ENCODE measurements at places on chromosomes 13 and 19.

DNA sequence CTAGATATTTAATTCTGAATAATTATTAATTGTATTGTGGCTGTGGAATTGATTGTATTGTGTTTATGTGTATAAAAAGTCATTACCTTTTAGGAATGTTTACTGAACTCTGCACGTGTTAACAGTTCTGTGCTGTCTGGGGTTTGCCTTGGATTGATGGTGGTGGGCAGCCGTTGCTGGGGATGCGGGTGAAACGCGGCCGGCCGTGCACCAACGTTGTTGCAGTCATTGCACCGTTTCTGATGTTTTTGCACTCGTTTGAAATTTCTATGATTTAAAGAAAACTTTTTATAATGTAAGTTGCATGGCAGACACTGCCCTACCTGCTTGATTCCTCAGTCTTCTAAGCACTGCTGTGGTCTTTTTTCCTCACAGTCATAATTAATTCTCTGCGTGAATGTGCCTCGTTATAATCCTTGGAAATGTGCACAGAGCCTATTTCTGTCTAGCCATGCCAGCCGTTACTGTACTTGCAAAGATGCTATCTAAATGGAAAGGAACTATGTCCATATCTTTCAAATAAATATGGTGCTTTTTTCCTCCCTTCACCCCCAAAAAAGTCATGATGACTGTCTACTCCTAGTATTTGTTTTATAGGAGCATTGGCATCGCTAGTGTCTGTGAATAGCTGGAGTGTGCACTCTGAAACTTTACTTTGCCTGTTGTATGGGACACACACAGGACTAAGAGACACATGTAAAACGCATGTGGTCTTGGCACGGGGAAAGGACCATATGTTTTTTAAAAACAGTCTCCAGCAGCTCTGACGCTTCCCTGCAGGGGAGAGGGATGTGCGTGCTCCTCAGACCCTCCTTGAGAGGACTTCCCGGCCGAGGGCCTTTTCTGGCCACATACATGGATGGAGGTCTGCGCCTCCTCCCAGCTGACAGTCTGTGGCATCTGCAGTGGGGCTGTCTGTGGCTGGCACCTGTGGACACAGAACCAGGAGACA is 40.7 kb upstream of the MCF2L start:
- H3K36me3 ChIP-seq, result no peaks in the 10 kb centered on the region
- no peak for DNase-seq
- H3K27me3 ChIP-seq, result peaks cover 34% of the 10 kb centered on the region
- H3K4me3 ChIP-seq, result no peak overlapping the region

DNA sequence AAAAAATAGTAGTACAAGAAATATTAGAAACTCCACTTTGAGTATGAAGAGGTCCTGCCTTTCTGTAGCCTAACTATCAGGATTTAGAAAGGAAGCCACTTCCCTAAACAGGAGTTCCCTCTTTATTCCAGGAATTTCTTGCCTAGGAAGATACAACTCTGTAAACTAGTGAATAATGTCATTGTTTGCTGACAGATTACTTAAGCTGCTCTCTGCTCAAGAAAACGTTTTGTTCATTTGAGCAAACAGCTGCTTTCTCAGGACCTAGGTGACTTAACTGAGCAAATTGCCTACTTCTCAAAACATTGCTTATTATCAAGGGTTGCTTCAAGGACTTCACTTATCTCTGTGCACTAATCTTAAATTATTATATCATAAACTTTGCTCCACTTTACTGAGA is 1419.4 kb upstream of the SLC10A2 start:
- H3K36me3 ChIP-seq, result no peaks in the 10 kb centered on the region
- no peak overlapping the region for H3K27ac ChIP-seq
- no peaks in the 10 kb centered on the region for H3K27me3 ChIP-seq
- H3K4me3 ChIP-seq, result no peak overlapping the region
- H3K4me1 ChIP-seq, result no peaks in the 10 kb centered on the region

GRCh38 chr19:39381910-39382611 is 8.8 kb downstream of the PAF1 start:
- H3K4me1 ChIP-seq, result peaks cover 12% of the 10 kb centered on the region
- H3K27me3 ChIP-seq, result no peaks in the 10 kb centered on the region
- DNase-seq, result no peak
- H3K27ac ChIP-seq, result no peak overlapping the region
- no peak overlapping the region for H3K4me3 ChIP-seq
- H3K36me3 ChIP-seq, result peaks cover 41% of the 10 kb centered on the region

GRCh38 chr19:44603201-44603945 is 10.0 kb upstream of the IGSF23 start:
- no peaks in the 10 kb centered on the region for H3K36me3 ChIP-seq
- H3K4me3 ChIP-seq, result no peak overlapping the region
- peak overlapping the region; percentile 79 for H3K27ac ChIP-seq
- H3K27me3 ChIP-seq, result peaks cover 27% of the 10 kb centered on the region

DNA sequence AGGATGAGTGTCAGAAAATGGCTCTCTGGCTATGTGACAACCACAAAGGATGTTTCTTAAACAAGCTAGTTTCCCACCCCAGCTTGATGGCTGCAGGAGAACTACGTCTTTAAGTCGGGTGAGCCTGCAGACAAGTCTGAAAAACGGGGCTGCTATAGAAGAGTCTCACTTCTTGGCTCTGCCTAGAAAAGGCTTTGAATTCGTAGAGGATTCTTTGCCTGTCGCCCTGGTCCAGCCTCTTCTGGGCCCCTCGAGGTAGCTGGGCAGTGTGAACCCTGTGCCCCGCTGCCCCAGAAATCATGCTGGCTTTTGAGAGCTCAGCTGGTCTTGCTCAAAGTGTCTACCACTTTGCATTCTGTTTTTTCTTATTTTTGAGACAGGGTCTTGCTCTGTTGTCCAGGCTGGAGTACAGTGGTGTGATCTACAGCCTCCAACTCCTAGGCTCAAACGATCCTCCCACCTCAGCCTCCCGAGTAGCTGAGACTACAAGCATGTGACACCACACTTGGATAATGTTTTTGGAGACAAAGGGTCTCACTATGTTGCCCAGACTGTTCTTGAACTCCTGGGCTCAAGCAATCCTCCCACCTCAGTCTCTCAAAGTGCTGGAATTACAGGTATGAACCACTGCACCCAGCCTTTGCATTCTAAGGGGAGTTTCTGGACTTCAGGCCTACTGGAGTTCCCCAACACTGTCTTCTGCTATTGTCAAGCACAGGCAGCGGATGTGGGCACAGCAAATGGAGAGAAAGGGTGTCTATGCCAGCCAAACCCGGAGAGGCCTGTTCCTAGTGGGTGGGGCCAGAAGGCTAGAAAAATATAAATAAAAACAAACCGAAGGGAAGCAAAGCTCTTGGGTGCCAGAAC is 6.5 kb downstream of the CEBPA start:
- H3K36me3 ChIP-seq, result no peaks in the 10 kb centered on the region
- no peak overlapping the region for H3K4me3 ChIP-seq
- H3K27me3 ChIP-seq, result peaks cover 55% of the 10 kb centered on the region
- DNase-seq, result no peak
- no peak overlapping the region for H3K27ac ChIP-seq
- peaks cover 5% of the 10 kb centered on the region for H3K4me1 ChIP-seq

DNA sequence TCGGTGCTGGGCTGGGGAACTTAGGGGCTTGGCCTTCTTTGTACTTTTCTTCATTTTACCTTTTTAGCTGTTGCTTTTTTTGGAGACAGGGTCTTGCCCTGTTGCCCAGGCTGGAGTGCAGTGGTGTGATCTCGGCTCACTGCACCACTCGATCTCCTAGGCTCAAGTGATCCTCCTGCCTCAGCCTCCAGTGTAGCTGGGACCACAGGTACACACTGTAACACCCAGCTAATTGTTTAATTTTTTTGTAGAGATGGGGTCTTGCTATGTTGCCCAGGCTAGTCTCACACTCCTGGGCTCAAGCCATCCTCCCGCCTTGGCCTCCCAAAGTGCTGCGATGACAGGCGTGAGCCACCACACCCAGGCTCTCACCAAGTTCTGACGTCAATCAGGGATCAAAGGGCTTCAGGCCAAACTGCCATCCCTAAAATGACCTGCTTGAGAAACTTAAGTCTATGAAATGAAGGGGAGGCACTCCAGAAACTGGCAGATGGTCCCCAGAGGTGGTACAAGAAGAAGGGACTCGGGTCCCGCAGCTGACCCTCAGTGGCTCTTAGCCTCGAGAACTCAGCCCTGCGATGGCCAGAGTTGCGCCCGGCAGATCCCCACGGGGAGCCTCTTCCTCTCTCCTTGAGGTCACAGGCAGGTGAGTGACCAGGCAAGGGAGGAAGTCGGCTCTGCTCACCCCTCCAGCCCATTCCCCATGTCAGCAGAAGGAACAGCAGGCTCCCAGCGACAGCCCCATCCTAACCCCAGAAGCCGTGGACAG is 61.7 kb downstream of the GNG7 start:
- peaks cover 11% of the 10 kb centered on the region for H3K36me3 ChIP-seq
- peak overlapping the region; percentile 20 for H3K27ac ChIP-seq
- DNase-seq, result no peak
- peaks cover 74% of the 10 kb centered on the region for H3K4me1 ChIP-seq
- H3K4me3 ChIP-seq, result no peak overlapping the region

GRCh38 chr19:3098141-3098514 is 4.0 kb downstream of the GNA11 start:
- H3K36me3 ChIP-seq, result no peaks in the 10 kb centered on the region
- DNase-seq, result no peak
- no peaks in the 10 kb centered on the region for H3K27me3 ChIP-seq
- peaks cover 25% of the 10 kb centered on the region for H3K4me1 ChIP-seq

GRCh38 chr19:39507715-39508364 is 7.1 kb upstream of the SELENOV start:
- peaks cover 31% of the 10 kb centered on the region for H3K4me1 ChIP-seq
- H3K27ac ChIP-seq, result peak overlapping the region; percentile 76
- H3K4me3 ChIP-seq, result peak overlapping the region; percentile 86
- no peak for DNase-seq
- peaks cover 7% of the 10 kb centered on the region for H3K36me3 ChIP-seq

DNA sequence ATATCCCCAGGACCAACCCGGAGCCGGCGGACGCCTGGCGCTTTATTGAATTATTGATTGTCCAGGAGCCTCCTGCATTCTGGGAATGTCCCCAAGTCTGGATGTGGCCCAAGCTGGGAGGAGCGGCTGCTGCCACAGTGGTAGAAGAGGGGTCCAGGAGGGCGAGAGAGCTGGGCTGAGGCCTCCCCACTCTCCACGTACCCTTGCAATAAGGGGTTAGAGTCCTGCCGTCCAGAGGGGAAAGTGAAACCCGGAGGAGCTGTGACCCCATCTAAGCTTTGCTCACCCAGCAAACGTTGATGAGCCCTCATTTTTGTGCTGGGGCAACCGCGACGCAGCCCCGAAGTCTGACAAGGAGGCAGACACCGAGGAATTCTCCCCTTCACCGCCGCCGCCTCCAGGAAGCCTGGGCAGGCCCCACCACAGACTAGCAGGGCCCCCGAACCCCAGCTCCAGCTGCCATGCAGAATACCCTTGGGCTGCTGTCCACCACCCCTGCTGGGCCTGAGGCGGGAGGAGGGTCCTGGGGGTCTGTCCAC is 1.4 kb upstream of the C2CD4C start:
- H3K4me1 ChIP-seq, result peaks cover 6% of the 10 kb centered on the region
- no peaks in the 10 kb centered on the region for H3K36me3 ChIP-seq
- no peak for DNase-seq
- H3K4me3 ChIP-seq, result no peak overlapping the region
- H3K27me3 ChIP-seq, result peaks cover 35% of the 10 kb centered on the region
- no peak overlapping the region for H3K27ac ChIP-seq

DNA sequence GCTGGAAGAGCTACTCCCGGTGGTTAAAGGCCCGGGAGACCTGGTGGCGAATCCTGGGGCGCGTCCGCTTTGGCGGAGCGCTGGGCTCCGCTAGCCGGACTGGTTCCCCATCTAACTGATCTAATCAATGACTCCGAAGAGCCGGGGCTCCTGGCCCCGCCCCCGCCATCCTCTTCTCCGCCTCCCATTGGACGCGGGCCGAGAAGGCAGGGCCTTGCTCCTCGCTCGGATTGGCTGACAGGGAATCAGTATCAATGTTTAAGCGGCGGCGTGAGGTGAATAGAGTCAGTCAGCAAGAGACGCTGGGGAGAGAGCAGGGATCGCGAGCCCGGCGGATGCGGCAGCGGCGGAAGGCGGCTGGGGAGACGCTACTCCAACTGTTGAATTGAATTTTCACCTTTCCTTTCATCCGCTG is 1.7 kb upstream of the PCDH17 start:
- peaks cover 23% of the 10 kb centered on the region for H3K4me1 ChIP-seq
- H3K27me3 ChIP-seq, result peaks cover 65% of the 10 kb centered on the region
- H3K36me3 ChIP-seq, result peaks cover 17% of the 10 kb centered on the region
- peak overlapping the region; percentile 92 for H3K27ac ChIP-seq
- DNase-seq, result peak; percentile 41
- H3K4me3 ChIP-seq, result peak overlapping the region; percentile 82

GRCh38 chr19:44557933-44558332 is 28.5 kb upstream of the CEACAM20 start:
- no peaks in the 10 kb centered on the region for H3K4me1 ChIP-seq
- H3K27me3 ChIP-seq, result peaks cover 27% of the 10 kb centered on the region
- H3K4me3 ChIP-seq, result no peak overlapping the region
- no peak overlapping the region for H3K27ac ChIP-seq

- peaks cover 10% of the 10 kb centered on the region for H3K36me3 ChIP-seq
- DNase-seq, result no peak
- H3K27ac ChIP-seq, result no peak overlapping the region
Observed at GRCh38 chr13:75764251-75764925, 128.3 kb downstream of the LMO7 start.

GRCh38 chr13:40613192-40613818 is 53.1 kb downstream of the FOXO1 start:
- peaks cover 22% of the 10 kb centered on the region for H3K36me3 ChIP-seq
- peaks cover 82% of the 10 kb centered on the region for H3K4me1 ChIP-seq
- peak; percentile 51 for DNase-seq
- peak overlapping the region; percentile 94 for H3K27ac ChIP-seq
- H3K27me3 ChIP-seq, result no peaks in the 10 kb centered on the region

GRCh38 chr19:12055784-12056183 is 3.0 kb upstream of the ZNF878 start:
- no peaks in the 10 kb centered on the region for H3K36me3 ChIP-seq
- no peak overlapping the region for H3K27ac ChIP-seq
- H3K27me3 ChIP-seq, result peaks cover 4% of the 10 kb centered on the region
- no peak overlapping the region for H3K4me3 ChIP-seq

DNA sequence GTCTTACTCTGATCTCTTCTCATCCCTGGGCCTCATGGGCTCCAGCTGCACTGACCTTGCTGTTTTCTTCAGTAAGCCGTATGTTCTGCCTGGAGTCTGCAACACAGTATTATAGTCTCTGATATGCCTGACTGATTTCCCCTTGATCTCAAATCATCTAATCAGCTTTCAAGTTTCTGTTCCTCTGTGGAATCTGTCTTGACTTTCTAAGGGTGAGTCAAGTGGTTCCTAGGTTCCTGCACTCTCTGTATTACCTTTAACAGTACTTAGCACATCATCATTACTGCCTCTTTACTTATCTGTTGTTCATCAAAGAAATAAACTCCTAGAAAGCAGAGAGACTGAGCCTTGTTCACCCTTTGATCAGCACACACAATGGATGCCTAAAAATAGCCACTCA is 350.7 kb downstream of the LMO7 start:
- no peak overlapping the region for H3K27ac ChIP-seq
- no peak for DNase-seq
- H3K27me3 ChIP-seq, result peaks cover 3% of the 10 kb centered on the region
- H3K4me1 ChIP-seq, result peaks cover 6% of the 10 kb centered on the region

GRCh38 chr13:60398379-60398891 is 1.4 kb downstream of the TDRD3 start:
- H3K36me3 ChIP-seq, result no peaks in the 10 kb centered on the region
- no peaks in the 10 kb centered on the region for H3K27me3 ChIP-seq
- DNase-seq, result no peak
- peak overlapping the region; percentile 98 for H3K27ac ChIP-seq

GRCh38 chr13:26785838-26786630 is 25.4 kb upstream of the GPR12 start:
- no peaks in the 10 kb centered on the region for H3K36me3 ChIP-seq
- peaks cover 7% of the 10 kb centered on the region for H3K4me1 ChIP-seq
- peak overlapping the region; percentile 84 for H3K4me3 ChIP-seq
- DNase-seq, result peak; percentile 46
